ENCODE measurements at places on chromosomes 11 and 22.

- no peak for DNase-seq
Observed at GRCh38 chr11:101010899-101011298, 118.7 kb downstream of the PGR start.

- no peak for DNase-seq
Observed at GRCh38 chr22:36745301-36745995, 30.5 kb downstream of the IFT27 start.

- no peak for DNase-seq
Observed at GRCh38 chr11:12106101-12106500, 4.3 kb upstream of the MICAL2 start.

- no peak for DNase-seq
Observed at GRCh38 chr22:20844055-20845037, 14.3 kb downstream of the PI4KA start.

DNA sequence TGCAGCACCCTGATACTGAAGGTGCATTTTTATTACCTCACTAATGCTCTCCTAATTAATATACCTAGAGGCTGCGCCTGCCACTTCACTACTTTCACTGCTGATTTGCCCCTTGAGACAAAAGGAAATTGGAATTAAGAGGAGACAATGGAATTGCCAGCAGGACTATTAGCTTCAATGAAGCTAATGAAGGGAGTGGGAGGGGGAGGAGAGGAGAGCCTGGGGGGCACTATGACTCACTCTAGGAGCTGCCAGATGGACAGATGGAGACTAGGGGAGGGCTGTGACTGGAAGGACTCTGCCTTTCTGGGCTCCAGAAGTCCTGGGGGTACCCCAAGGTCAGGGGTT is 102.8 kb upstream of the DRD2 start:
- no peak for DNase-seq

- no peak for DNase-seq
Observed at GRCh38 chr11:116543099-116543498, 229.7 kb downstream of the BUD13 start.

DNA sequence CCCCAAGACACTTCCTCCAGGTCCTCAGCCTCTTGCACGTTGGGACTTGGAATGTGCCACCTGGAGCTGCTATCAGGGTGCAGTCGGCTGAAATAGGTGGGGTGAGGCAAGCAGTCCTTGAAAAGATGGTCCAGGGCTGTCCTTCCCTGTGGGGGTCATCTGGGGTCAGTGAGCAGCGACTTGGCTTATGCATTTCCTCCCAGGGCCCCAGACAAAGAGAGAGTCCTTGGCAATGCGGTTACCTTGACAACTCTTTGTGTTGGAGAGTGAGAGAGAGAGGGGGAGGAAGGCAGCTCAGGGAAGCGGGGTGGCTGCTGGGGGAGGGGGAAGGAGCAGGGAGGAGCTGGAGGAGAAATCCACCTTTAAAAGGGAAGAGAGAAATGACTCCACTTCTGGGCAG is 93.8 kb downstream of the MIAT start:
- DNase-seq = no peak

DNA sequence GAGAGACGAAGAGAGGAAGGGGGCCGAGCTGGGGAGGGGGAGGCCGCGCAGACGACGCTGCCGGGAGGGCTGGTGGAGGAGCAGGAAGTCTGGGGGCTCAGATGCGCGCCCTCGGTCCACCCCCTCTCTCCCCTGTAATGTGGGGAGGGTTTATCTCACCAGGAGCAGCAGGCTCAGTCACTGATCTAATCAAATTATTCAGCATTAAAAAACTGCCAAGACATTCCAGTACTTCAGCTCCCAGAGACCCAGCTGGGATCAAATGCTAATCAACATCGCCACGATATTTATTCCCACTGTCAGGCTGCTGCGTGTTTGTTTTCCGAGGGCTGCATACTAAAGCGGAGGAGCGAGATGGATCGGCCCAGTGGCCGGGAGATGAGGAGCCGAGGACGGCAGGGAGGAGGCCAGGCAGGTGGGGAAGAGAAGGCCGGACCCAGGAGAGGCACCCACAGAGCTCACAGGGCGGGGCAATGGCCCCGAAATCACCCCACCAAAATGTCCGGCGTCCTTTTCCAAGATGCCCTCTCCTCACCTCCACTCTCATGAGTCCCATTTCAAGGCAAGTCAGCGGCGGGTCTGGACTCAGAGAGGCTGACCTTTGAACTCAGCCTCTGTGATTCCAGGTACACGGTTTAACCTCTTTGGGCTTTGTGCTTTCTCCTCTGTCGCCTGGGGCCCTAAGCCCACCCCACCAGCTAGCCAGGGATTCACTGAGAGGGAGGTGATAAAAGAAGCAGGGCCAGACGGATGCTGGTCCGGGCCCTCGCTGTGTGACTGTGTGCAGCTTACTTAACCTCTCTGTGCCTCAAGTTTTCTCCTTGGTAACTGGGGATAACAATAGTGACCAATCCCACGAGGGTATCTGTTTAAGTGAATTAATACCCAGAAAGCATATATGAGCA is 502.1 kb downstream of the MN1 start:
- DNase-seq = no peak

GRCh38 chr22:32421484-32421883 is 9.4 kb upstream of the RTCB start:
- DNase-seq = no peak

DNA sequence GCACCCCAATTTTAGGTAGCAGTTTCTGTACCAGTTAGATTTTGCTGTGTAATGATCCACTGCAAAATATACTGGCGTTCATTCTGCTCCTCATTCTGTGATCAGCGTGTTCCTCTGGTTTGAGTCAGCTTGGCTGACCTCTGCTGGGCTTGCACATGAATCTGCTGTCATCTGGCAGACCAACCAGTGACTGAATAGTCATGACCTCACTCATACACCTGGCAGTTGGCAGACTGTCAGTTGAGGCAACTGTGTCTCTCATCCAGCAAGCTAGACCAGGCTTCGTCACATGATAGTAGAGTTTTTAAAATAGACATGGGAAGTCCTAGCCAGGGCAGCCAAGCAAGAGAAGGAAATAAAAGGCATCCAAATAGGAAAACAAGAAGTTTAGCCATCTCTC is 316.3 kb upstream of the LARGE1 start:
- no peak for DNase-seq

DNA sequence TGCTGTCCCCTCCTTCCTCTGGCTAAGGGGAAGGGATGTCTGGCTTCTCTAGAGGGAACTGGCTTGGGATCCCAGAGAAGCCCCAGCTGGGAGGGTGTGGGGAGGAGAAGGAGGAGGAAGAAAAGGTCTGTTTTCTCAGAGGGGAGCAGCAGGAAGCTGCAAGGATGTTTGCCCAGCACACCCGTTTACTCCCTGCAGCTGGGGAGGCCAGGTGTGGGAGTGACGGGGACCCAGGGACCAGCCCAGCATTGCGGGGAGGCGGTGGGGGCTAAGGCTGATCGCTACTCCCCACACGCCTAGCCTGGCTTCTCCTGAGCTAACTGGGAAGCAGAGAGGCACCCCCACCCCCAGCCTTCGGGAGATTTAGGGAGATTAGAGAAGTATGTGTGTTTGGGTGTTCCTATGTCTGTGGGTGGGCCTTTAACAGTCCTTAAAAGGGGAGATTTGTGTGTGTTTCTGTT is 3.9 kb downstream of the CREB3L1 start:
- no peak for DNase-seq

DNA sequence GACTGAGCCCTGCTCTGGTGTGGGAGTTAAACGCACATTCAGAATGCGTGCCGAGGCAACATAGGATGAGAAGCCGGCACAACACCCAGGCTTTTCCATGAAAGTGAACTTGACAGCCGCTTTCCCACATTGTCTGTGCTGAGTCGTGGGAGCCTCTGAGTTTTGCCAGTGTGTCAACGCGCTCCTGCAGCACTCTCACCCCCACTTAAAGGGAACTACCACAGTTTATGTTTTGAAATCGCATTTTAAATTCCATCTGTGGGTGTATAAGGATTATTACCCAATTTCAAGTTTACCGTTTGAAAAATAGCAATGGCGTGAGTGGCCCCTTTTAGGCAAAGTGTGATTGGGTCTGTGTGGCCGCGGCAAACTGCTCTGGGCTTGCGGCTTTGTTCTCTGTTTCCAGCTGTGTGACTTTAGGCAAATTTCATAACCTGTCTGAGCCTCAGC is 81.5 kb downstream of the FBLN1 start:
- peak; percentile 25 for DNase-seq

GRCh38 chr22:44955102-44955501 is 54.7 kb downstream of the PHF21B start:
- DNase-seq = no peak

DNA sequence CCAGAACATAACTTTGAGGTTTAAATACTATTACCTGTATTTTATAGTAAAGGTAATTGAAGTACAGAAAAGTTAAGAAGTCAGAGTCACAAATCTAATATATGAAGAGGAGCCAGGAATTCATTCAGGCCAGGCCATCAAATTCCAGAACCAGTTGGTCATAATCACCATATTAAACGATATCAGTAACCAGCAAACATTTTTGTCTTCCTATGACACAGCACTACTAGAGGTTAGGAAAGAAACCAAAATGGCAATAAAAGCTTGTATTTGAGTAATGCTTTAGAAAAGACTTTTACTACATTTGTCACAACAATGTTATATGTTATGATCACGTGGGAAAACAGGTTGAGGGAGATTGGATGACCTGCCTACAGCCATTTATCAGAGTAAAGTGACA is 62.2 kb downstream of the DKK3 start:
- DNase-seq = no peak

DNA sequence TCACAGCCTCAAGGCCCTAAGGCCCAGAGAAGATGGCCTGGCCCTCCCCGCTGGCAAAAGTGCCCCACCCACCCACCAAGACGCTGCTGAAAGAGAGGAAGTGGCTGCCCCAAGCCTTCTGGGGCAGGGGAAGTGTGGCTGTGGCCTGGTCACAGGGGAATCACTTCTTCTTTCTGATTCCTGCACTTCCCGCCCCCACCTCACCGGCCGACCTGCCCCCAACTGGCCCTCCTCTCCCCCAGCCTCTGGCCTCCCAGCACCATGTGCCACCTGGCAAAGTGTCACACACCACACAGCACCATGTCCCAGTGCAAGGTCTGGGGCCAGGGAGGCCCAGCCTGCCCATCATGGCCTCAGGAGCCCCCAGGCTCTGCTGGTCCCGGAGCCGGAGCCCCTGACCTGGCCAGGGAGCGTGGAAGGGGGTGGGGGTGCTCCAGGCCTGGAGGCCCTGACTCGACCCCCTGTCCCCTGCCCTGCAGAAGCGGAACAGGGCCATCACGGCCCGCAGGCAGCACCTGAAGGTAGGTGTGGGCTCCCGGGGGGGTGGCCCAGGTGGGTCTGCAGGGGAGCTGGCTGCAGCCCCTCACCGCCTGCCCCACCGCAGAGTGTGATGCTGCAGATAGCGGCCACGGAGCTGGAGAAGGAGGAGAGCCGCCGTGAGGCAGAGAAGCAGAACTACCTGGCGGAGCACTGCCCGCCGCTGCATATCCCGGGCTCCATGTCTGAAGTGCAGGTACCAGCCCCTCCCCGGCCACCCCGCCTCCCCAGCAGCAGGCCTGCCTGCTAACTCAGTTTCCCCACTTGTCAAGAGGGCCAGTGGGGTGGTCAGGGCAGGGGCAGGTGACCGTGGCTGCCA is 1.4 kb downstream of the TNNI2 start:
- peak; percentile 94 for DNase-seq

GRCh38 chr11:122468965-122469364 is 186.6 kb upstream of the UBASH3B start:
- no peak for DNase-seq

- no peak for DNase-seq
Observed at GRCh38 chr11:16854979-16855378, 116.5 kb downstream of the C11orf58 start.

- no peak for DNase-seq
Observed at GRCh38 chr11:67376063-67376820, 2.8 kb upstream of the CLCF1 start.

GRCh38 chr11:126817096-126817495 is 183.5 kb downstream of the KIRREL3 start:
- no peak for DNase-seq

- DNase-seq = no peak
Observed at GRCh38 chr11:33172996-33173395, 11.7 kb upstream of the CSTF3 start.

DNA sequence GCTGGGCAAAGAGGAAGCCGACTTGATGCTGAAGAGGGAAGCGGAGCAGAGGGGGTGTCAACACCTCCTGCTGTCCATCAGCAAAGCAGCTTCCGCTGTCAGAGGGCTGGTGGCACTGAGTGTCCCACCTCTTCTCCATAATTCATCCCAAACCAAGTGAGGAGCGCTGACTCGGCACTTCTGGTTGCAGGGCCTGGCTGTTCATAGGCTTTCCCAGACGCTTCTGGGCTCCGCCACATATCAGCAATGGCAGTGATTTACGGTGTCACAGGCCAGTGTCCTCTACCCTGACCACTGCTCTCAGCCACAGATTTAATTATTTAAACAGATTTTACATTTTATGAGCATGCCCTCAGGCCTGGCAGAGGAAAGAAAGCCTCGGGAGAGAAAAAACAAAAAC is 70.1 kb upstream of the TENM4 start:
- DNase-seq = no peak

- no peak for DNase-seq
Observed at GRCh38 chr11:74037309-74037708, 28.4 kb upstream of the UCP3 start.

GRCh38 chr11:17742019-17742418 is 7.4 kb downstream of the KCNC1 start:
- DNase-seq = no peak

DNA sequence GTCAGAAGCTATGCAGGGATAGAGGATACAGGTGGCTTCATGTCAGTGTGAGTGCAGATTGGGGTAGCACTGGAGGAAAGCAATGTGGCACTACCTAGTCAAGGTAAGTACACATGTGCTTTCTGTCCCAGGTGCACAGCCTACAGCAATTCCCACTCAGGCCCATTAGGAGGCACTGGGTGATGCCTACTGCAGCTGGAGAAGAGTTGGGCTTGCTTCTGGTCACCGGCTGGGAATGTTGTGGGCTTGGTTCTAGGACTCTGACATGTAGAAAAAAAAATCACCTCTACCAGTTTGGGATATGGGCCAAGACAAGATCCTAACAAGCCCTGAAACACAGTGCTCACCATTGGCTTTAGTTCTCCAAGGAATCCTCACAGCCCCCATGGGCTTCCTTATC is 69.7 kb downstream of the TENM4 start:
- DNase-seq = no peak

GRCh38 chr11:107859459-107860239 is 1.1 kb upstream of the SLC35F2 start:
- no peak for DNase-seq

DNA sequence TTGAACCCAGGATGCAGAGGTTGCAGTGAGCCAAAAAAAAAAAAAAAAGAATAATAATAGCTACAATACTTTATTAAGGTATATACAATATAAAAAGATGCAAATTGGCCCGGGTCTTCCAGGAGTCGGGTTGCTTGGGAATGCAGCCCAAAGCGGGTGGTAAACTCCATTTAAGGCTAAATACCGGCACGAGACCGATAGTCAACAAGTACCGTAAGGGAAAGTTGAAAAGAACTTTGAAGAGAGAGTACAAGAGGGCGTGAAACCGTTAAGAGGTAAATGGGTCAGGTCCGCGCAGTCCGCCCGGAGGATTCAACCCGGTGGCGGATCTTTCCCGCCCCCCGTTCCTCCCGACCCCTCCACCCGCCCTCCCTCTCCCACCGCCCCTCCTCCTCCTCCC is 143.3 kb downstream of the DLG2 start:
- DNase-seq = no peak

GRCh38 chr11:65065851-65066250 is 7.5 kb upstream of the NAALADL1 start:
- no peak for DNase-seq

Data from CD14-positive monocyte (primary cell).